ENCODE measurements at places on chromosomes 3 and 15. TPM values are rescaled to one million over a fixed set of nuclear protein-coding genes. Genes with fewer than 3 reads are reported as not detected.

GRCh38 chr15:83380682-83381081 lies 66.5 kb upstream of the SH3GL3 start:
- peak; percentile 45 for DNase-seq

GRCh38 chr3:196339493-196340254 lies 1.5 kb upstream of the TM4SF19 start:
- no peak for DNase-seq

DNA sequence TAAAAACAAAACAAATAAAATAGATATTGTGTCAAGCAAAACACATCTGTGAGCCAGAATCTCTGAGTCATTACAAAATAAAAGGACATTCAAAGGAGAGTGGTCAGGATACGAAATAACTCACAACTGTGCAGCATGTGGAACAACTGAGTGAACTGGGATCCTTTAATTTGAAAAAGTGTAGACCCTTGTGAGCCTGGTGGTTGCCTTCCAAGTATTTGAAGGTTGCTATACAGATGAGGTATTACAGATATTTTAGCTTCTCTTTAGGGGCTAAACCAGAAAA lies 26.7 kb downstream of the KCNMB2 start:
- DNase-seq: no peak

- DNase-seq: no peak
Measured at GRCh38 chr3:23767546-23767945, 38.2 kb upstream of the UBE2E1 start.

GRCh38 chr3:106789276-106789675 lies 588.0 kb upstream of the CCDC54 start:
- no peak for DNase-seq

SLC22A14 gene
- total RNA-seq: not detected

GRCh38 chr15:43880406-43881194 lies 53.8 kb downstream of the WDR76 start:
- no peak for DNase-seq

CHCHD6 gene
- 25.7 TPM for total RNA-seq

GRCh38 chr15:97517737-97518136 lies 442.8 kb upstream of the ARRDC4 start:
- DNase-seq: no peak

- DNase-seq: peak; percentile 48
Measured at GRCh38 chr15:52005748-52006701, 13.0 kb upstream of the MAPK6 start.

GRCh38 chr3:105722943-105723556 lies 145.8 kb downstream of the CBLB start:
- DNase-seq: no peak

GRCh38 chr3:9765865-9766264 lies 3.9 kb downstream of the CAMK1 start:
- peak; percentile 18 for DNase-seq
